ENCODE measurements at places on chromosomes 5 and 9.

DNA sequence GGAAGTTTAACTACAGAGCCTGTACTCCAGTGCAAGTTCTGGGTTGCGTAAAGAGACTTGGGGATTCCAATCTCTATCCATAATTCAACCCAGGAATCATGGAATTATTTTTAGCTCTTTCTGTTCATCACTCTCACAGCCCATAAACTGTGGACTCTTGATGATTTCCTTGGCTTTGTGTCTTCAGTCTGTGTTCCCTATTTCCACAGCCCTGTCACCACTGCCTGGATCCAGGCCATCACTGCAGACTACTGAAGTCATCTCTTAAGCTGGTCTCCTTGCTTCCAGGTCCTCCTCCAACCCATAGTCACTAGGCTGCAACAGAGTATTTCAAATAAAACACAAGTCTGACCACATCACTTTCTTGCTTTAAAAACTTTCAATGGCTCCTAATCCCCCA is 211.7 kb downstream of the PLK2 start:
- no peak for DNase-seq

DNA sequence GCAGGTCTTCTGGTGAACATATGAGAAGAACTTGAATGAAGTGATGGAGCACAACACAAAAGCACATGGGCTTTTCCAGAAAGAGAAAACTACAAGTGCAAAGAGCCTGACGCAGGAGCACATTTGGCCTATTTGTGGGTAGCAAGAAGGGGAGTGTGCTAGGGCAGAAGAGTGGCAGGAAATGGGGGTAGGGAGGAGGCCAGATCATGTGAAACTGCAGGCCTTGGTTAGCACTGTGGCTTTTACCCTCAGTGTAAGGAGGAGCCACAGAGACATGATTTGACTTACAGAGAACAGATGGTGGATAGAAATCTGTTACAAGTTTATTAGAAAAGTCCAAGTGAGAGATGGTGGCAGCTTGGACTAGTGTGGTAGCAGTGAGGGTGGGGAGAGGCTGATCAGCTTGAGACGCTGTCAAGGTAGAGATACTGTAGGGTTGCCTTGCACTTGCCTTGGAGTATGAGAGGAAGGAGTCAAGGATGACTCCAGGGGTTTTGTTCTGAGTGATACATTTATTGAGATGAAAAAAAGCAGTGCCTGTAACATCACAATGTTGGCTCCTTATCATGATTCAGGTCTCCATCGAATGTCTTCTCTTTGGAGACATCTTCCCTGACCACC is 126.7 kb downstream of the PPP2R2B start:
- DNase-seq, result peak; percentile 31

DNA sequence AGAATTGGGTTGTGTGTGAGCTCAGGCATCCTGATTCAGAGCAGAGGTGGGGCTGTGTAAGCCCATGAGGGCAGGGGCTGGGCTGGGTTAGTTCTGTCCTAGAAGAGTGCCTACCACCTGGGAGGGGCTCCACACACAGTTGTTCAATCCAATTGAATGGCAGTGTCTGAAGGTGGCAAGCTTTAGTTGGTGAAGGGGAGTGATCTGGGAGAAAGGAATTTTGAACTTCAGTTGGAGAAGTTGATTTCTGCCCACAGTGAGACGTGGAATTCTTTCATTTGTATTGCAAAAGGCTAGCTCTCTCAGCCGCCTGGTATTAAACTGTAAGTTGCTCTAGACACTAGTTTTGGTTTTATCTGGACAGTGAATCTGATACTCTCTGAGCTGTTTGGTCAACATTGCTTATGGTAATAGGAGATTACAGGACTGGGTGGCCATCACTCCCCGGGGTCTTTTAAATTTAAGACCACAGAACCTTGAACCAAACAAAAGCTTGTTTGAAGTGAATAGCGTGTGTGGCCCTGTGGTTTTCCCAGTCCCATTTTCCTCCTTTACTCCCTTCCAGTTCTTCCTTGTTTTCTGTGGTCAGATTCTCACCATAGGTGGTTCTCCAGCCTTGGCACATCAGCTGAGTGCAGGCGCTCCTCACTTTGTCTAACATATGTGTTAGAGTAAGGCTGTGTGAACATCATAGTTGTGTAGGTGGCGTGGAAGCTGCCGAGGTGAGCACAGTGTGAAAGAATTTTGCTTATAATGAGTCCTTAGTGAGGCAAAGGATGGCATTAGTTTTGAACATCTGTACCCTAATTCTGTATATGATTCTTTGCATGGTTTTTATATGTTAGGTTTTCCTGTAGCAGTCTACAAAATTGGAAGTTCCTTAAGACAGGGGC is 78.0 kb downstream of the ARHGAP26 start:
- no peak for DNase-seq

GRCh38 chr5:174172152-174172551 is 126.6 kb downstream of the NSG2 start:
- DNase-seq, result no peak

GRCh38 chr5:54834121-54834842 is 151.1 kb downstream of the ESM1 start:
- DNase-seq, result no peak

DNA sequence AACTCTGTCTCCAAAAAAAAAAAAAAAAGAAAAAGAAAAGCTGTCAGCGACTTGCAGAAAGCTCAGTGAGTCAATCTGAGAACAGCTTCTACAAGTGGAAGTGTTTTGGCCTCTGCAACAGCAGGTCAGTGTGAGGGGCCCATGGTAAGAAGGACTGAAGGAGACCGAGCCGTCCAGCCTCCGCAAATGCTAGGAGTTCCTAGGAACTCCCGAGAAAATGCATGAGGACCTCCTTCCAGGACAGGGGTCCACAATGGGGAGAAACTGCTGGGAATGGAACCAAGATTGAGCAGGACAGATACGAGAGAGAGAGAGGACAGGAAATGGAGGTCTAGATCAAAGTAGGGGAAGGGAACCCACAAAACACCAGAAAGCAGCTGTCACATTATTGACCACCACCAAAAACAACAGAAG is 180.5 kb downstream of the CRB2 start:
- no peak for DNase-seq

DNA sequence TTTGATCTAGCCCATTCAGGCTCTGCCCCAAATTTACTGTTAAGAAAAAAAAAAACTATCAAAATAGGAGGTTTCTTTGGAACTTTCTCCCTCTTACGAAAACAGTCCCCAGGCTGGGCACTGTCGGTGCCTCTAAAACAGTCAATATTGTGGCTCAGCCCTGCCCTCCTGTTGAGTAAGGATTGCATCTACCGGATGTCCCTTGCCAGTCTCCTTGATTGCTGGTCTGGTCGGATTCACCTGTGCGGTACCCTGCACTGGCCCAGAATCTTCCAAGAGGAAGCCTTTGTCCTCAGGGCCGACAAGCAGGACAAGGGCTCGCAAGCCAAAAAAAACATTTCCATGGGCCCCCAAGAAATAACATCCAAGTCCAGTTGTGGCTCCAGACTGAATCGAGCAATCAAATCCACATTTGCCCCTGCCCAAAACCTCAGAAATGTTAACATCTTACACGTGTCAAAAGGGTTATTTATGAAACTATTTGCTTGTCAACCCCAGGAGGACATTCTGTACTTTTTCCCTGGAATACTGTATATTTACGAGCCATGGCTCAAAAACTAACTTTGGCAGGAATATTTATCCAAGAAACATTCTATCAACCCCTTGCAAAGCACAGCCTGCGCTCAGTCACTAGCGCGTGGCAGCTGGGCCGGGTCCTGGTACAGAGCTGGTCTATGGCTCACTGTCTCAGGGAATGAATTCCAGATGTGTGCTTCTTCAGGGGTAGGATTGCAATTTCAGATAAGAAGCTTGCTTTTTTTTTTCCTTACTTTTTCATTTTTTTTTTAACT is 129.2 kb upstream of the ADRA1B start:
- no peak for DNase-seq

DNA sequence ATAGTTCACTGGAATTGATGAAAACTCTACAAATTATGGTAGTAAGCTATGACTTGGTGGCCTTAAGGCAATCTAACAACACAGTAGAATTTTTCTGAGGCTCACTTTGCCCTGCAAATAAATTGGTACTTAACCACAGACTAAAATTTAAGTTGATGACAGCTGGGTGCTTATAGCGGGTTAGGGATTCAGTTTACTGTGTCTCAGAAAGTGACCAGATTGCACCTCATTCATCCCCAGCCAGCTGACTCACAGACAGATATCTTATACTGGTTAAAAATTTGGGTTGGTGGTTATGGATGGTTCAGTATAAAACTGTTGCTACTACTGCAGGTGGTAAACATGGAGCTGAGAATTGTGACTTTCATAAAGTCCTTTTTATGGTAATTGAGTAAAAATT is 2.8 kb downstream of the CKS2 start:
- DNase-seq, result no peak

GRCh38 chr5:370311-370958 is 48.9 kb downstream of the AHRR start:
- no peak for DNase-seq

GRCh38 chr5:4984461-4984860 is 155.7 kb upstream of the ADAMTS16 start:
- no peak for DNase-seq

DNA sequence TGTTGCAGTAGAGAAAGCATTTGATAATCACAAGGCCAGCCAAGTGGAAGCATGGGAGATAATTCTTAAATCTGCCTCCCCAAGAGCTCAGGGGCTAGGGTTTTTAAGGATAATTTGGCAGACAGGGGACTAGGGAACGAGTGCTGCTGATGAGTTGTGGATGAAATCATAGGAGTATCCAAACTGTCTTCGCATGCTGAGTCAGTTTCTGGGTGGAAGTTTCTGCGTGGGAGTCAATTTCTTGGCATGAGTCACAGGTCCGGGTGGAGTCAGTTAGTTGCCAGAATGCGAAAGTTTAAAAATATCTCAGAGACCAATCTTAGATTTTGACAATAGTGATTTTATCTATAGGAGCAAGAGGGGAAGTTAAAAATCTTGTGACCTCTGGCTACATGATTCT is 112.6 kb downstream of the TMC1 start:
- no peak for DNase-seq

DNA sequence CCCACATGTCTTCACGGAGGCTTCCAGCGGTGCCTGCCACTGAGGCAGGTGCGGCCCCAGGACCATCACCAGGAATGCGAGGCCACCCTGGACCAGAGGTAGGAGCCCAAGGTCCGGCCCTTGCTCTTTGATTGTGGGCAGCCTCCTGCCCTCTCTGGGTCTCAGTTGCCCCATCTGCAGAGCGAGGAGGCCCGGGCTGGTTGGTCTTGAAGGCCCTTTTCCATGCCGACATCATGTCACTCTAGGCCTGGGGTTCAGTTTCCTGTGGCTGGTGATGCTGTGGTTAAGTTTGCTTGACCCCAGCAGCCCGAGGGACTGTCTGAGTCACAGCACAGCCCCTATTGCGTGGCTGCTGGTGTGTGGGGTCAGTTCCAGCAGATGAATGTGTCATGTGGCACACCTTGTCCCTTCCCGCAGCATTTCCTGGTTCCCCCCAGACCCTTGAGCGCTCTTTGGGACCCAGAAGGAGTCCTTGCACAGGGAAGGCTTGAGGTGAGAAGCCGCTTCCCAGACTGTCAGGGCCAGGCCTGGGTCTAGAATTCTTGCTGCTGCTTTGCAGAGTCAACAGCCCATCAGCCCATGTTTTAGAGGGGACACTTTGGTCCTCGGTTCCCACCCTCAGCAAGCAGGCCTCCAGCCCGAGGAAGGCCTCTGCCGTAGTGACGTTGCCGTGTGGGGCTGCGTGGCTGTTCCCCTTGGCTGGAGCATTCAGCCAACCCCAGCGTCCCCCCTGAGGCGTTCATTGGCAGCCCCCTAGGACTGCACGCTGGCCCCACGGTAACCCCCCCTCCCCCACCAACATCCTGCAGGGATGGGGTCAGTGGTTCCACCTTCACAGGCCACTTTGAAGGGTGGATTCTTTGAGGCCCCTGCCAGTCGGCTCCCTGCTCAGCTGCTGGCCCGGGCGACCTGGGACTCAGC is 31.0 kb upstream of the HMCN2 start:
- DNase-seq, result no peak

DNA sequence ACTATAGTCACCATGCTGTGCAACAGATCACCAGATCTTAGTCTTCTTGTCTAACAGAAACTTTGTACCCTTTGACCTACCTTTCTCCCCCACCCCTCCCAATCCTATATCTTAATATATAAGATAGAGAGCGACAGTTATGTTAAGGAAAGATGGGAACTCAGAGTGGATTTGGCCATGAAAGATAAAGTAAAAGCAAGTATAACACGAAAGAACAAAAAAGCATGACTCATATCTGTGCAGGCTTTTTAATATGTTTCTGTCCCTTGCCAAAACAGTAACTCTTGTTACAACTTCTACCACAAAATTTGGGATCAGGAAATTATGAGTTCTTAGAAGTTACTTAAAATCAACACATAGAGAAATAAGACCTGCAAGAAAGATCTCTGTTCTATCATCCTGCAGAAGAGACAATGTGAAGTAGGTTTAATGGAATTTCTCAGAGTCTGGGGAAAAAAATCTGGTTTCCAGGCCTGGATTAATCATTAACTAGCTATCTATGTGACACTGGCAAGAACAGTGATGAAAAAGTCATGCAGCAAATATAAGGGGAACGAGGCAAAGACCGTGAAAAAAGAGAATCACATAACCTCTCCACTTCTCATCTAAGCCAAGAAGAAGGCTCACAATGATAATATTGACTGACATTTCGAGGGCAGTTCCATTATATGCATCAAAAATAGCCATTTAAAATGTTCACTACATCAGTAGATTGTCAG is 18.6 kb downstream of the BAAT start:
- no peak for DNase-seq

- no peak for DNase-seq
Measured at GRCh38 chr5:6261668-6262067, 116.7 kb downstream of the MED10 start.

GRCh38 chr5:33827018-33827707 is 64.6 kb downstream of the ADAMTS12 start:
- no peak for DNase-seq
